ENCODE measurements at places on chromosomes 2 and 18. TPM values are rescaled to one million over a fixed set of nuclear protein-coding genes. Genes with fewer than 3 reads are reported as not detected.

EVX2 gene
- not detected for polyA plus RNA-seq

ITPRIPL1 gene
- 0.22 TPM for polyA plus RNA-seq

SLC38A11 gene
- polyA plus RNA-seq = 1.0 TPM

SCTR gene
- polyA plus RNA-seq = not detected

RGPD8 gene
- 0.31 TPM for polyA plus RNA-seq

FOXI3 gene
- polyA plus RNA-seq = not detected

NAT8 gene
- polyA plus RNA-seq = not detected

KCNG2 gene
- polyA plus RNA-seq = not detected

All from Purkinje cell (primary cell).